ENCODE measurements at places on chromosomes 1 and 21.

DNA sequence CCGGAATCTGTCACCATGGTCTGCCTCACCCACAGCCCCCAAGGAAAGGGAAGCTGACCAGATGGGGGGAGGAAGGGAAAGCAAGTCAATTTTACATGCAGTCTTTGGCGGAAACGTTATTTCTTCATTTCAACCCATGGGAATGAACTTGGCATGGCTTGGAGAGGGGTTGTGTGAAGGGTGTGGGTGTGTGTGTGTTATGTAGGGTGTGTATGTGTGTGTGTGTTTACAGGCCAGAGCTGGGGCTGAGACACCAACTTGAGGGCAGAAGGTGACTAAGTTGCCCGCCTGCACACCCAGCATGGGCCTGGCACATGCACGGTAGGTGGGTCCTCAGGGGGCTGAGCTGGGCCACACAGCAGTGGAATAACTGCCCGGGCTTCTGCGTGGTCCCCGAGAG, 65.2 kb downstream of the MRPL37 start:
- H3K36me3 ChIP-seq = peaks cover 3% of the 10 kb centered on the region
- no peaks in the 10 kb centered on the region for H3K27me3 ChIP-seq
- no peak for DNase-seq
- no peak overlapping the region for H3K4me3 ChIP-seq
- H3K27ac ChIP-seq = no peak overlapping the region

DNA sequence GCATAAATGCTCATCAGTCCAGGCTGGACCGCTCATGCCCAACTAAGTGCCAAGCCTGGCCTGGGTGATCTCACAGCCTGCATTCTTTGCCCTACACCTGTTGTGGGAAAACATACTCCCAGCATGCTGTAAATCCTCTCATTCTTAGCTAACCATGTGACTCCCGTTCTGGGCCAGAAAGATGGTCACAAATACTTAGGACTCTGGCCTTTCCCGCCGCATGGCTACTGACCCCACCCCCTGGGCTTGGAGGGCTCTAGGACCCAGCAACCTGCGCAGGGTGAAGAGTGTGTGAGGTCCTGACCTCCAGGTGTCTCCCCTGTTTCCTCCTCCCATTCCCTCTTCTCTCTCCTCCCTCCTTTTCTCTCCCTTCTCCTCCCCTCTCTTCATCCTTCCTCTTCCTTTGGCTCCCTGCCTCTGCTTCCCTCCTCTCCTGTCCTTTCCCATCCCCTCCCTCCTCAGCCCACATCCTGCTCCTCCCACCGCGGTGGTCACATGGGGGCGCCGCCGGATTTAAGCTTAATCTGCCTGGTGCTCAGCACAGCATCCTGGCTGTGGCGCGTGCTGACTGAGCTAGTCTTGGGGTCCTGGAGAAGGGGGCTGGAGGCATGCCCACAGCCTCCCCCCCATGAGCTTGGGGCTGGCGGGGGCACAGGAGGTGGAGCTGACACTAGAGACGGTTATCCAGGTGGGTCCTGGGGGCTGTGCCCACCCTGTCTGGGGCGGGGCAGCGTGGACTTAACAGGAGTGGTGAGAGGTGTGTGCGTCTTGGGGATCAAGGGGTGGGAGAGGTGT, at the start of gene CROCC:
CROCC (plus strand) TSS at position 541 of the 795 bp plus-strand sequence; CDS start at position 629, 88 bp downstream.
- H3K4me3 ChIP-seq = no peak within 1 kb of the TSS
- no peaks in the 10 kb centered on the region for H3K27me3 ChIP-seq
- no peaks in the 10 kb centered on the region for H3K36me3 ChIP-seq
- peaks cover 10% of the 10 kb centered on the region for H3K4me1 ChIP-seq
- DNase-seq = peak; percentile 85

GRCh38 chr1:64701071-64701470, 43.8 kb upstream of the RAVER2 start:
- H3K4me3 ChIP-seq = no peak overlapping the region
- H3K36me3 ChIP-seq = no peaks in the 10 kb centered on the region
- no peak for DNase-seq
- no peaks in the 10 kb centered on the region for H3K27me3 ChIP-seq

- peak within 1 kb of the TSS; percentile 22 for H3K4me3 ChIP-seq
- no peaks in the 10 kb centered on the region for H3K36me3 ChIP-seq
Observed at GRCh38 chr1:156816561-156817328, at the start of gene SH2D2A. Gene SH2D2A (minus strand): TSS chr1:156816848. CDS start chr1:156816708, 140 bp downstream.

GRCh38 chr1:164519426-164519825, 39.6 kb upstream of the PBX1 start:
- H3K27me3 ChIP-seq = no peaks in the 10 kb centered on the region
- no peak overlapping the region for H3K4me3 ChIP-seq
- H3K36me3 ChIP-seq = no peaks in the 10 kb centered on the region
- peak; percentile 17 for DNase-seq
- H3K27ac ChIP-seq = no peak overlapping the region
